ENCODE measurements at places on chromosomes 13 and 19. TPM values are rescaled to one million over a fixed set of nuclear protein-coding genes. Genes with fewer than 3 reads are reported as not detected.

DNA sequence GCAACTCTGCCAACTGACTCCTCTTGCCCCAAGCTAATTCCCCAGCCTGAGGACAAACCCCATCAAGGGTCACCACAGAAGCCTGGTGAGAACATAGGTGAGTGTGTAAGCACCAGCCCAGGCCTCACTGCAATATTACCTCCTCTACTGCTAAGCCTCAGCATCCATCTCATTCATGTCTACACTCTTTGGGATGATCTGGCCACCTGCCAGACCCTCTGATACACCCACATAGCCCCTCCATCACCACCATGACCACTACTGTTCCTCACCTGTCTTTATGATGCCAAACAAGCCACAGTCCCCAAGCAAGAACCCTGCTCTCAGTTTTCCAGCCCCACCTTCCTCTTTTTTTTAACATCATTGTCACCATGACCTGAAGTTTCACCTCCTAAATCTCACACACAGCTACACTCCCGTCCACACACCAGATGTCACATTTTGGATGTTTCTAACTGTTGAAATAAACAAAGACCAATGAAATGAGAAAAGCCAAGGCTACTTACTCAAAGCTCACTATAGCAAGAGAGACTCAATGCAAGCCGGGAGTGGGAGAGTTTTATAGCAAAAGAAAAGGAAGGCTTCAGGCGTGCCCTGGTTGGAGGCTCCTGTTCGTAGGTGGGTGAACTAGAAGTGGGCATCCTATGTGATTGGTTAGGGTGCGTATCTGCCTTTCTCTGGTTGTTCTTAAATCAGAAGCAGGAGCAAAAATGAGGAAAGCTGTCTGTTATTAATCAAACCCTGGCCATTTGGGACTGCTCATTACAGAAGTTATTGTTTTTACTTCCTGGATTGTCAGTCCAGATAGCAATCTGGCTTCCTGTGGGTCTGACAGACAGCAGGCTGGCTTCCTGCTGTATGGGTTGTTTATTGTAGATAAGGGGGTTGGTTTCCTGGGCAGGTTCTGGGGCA is 2.0 kb downstream of the ZNF792 start:
- H3K4me3 ChIP-seq, result no peak overlapping the region
- no peaks in the 10 kb centered on the region for H3K27me3 ChIP-seq
- no peak for DNase-seq
- no peak overlapping the region for H3K27ac ChIP-seq
- H3K36me3 ChIP-seq, result peaks cover 20% of the 10 kb centered on the region

GRCh38 chr13:68078874-68079273 is 848.7 kb upstream of the PCDH9 start:
- H3K27ac ChIP-seq, result no peak overlapping the region
- no peaks in the 10 kb centered on the region for H3K4me1 ChIP-seq
- no peaks in the 10 kb centered on the region for H3K36me3 ChIP-seq
- H3K27me3 ChIP-seq, result no peaks in the 10 kb centered on the region
- H3K4me3 ChIP-seq, result no peak overlapping the region

Gene TPTE2
- not detected for total RNA-seq

Gene ZNF317
- 22.0 TPM for total RNA-seq

- H3K36me3 ChIP-seq, result no peaks in the 10 kb centered on the region
- peak overlapping the region; percentile 23 for H3K4me3 ChIP-seq
- no peaks in the 10 kb centered on the region for H3K27me3 ChIP-seq
- peak overlapping the region; percentile 18 for H3K27ac ChIP-seq
- peaks cover 6% of the 10 kb centered on the region for H3K4me1 ChIP-seq
Measured at GRCh38 chr19:3285647-3286176, 61.3 kb downstream of the CELF5 start.

DNA sequence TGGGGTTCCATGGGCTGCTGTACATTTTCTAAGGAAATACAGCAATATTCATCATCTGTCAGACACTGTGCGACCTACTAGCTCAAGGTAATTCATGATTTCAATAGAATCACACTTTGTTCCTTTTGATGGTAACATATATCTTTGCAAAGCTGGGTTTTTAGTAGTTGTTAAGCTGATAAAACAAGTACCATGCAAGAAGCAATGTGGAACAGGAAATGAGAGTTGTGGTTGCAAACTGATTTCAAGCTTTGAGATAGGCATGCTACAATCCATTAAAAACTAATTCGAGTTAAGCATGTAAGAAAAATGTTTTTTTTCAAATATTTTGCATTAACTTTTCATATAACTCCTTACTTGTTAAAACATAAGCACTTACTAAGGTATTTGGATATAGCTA is 6.8 kb upstream of the MBNL2 start:
- H3K4me1 ChIP-seq, result no peaks in the 10 kb centered on the region
- no peak overlapping the region for H3K27ac ChIP-seq
- no peaks in the 10 kb centered on the region for H3K27me3 ChIP-seq
- H3K36me3 ChIP-seq, result no peaks in the 10 kb centered on the region

DNA sequence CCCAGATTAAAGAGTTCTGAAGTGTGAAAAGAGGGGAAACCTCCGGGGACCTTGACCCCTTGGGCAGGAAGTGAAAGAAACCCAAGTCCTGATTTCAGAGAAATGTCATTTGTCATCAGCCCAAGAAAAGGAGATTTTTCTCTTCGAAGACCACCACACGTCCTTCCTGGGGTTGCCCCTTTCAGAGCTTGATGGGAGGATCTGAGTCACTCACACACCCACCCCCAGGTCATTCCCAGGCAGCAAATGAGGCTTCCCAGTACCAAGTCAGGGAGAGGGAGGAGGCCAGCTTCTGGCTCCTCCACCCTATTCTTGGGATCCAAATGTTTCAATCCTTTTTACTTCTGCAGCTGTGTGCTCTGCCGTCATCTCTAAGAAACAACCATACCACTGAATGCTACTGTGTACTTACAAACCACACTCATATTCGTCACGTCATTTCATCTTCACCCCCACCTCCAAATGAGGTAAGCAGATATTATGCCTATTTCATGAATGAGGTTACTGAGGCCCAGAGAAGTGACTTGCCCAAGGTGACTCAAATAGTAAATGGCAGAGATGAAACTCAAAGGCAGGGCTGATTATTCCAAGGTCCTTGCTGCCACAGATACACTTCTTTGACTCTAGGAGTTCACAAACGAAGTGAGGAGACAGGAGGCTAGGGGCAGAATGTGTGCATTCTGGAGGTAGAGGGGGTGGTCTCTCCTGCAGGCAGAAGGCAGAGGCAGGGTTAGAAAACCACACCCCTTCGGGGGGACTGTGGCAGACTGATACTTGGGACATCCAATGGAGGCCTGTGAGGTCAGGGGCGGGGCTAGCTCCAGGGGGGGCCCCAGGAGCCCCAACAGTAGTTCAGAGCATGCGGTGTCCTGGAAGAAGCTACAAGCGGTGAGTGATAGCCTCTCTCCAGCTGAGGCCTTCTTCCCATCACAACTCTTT is 5.0 kb upstream of the KMT2B start:
- H3K36me3 ChIP-seq, result no peaks in the 10 kb centered on the region
- no peak overlapping the region for H3K4me3 ChIP-seq
- no peaks in the 10 kb centered on the region for H3K27me3 ChIP-seq
- peaks cover 8% of the 10 kb centered on the region for H3K4me1 ChIP-seq

Gene CNFN
- total RNA-seq, result 0.70 TPM

Data from pancreas (tissue), 10 donors.